ENCODE measurements at places on chromosomes 4 and X.

GRCh38 chrX:13620207-13620606, 32.7 kb upstream of the TCEANC start:
- DNase-seq: no peak
- no peaks in the 10 kb centered on the region for H3K36me3 ChIP-seq
- no peak overlapping the region for H3K4me3 ChIP-seq
- H3K27me3 ChIP-seq: no peaks in the 10 kb centered on the region

- H3K36me3 ChIP-seq: no peaks in the 10 kb centered on the region
- H3K27ac ChIP-seq: no peak overlapping the region
- no peaks in the 10 kb centered on the region for H3K27me3 ChIP-seq
- H3K4me1 ChIP-seq: no peaks in the 10 kb centered on the region
- H3K4me3 ChIP-seq: no peak overlapping the region
- no peak for DNase-seq
Observed at GRCh38 chrX:148903176-148903575, 402.8 kb downstream of the AFF2 start.

DNA sequence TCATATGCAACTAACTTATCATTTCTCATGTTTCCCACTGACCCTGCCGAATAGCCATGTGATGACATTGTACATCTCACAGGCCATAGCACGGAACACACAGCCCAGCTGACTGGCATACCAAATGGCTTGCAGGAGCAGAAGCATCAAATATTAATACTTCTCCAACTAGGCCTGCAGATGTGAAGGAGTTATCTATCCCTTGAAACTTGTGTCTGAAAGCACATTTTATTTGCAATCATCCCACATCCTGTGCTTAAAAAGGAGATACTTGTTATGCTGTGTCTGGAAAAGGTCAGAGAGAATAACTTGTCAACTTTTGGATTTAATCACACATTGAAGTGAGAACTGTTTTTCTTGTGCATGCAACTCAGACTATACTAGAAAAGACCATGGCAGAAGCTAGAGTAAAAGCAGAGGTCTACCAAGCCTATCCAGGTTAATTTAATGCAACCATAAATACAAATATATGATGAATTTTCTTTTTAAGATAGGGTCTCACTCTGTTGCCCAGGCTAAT, 100.4 kb downstream of the IRF2 start:
- no peak for DNase-seq
- H3K27me3 ChIP-seq: no peaks in the 10 kb centered on the region
- no peak overlapping the region for H3K4me3 ChIP-seq
- no peaks in the 10 kb centered on the region for H3K36me3 ChIP-seq
- H3K4me1 ChIP-seq: peaks cover 28% of the 10 kb centered on the region

DNA sequence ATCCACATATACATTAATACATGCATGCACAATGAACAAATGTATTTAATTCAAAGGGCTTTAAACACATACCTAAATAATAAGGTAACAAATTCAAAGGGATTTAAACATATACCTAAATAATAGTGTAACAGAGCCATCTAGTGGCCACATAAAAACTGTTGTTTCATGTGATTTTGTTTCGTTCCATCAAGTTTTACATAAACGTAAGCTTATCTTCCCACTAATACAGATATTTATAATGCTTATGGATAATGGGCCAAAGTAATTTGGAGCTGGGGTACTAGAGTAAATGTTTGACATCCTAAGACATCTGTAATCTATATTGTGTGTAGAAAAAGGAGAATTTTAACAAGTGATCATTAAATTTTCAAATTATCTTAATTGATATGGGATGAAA, 82.3 kb downstream of the PRSS12 start:
- H3K27ac ChIP-seq: no peak overlapping the region
- H3K4me3 ChIP-seq: no peak overlapping the region
- no peaks in the 10 kb centered on the region for H3K27me3 ChIP-seq
- no peaks in the 10 kb centered on the region for H3K36me3 ChIP-seq
- peak; percentile 58 for DNase-seq

- no peaks in the 10 kb centered on the region for H3K27me3 ChIP-seq
- H3K36me3 ChIP-seq: no peaks in the 10 kb centered on the region
- no peak overlapping the region for H3K27ac ChIP-seq
- no peak for DNase-seq
Observed at GRCh38 chr4:33090910-33091309, 2370.7 kb downstream of the PCDH7 start.

DNA sequence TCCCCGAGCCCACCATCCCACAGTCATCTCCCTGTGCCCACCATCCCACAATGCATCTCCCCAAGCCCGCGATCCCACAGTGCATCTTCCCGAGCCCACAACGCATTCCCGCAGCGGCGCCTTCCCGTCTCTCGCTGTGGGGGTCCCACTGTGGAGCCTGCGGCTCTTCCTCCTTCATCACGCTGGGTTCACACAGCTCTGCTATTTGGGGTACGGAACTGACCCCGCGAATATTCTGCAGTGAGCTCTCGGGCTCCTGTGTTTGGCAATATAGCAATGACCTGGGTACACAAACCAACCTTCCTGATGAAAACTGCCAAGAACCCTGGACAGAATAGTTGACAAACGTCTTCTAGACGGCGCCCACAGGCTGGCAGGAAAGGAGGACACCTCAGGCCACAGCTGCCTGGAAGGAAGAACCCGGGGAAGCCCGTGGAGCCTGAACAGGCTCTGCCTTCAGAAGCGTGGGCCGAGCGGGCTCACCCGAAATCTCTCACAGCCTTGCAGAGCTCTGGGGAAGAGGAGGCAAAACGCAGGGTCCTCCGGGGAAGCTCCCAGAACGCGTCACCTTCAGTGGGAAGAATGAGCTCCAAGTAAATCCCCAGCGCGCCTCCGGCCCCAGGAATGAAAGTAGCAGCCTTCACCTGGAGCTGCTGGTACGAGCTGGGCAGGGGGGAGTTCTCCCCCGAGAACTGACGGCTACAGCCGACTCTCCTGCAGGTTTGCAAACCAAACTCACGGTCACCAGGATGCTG, 22.9 kb downstream of the PPP2R3B start:
- H3K27ac ChIP-seq: no peak overlapping the region
- no peaks in the 10 kb centered on the region for H3K36me3 ChIP-seq
- peaks cover 2% of the 10 kb centered on the region for H3K4me1 ChIP-seq

DNA sequence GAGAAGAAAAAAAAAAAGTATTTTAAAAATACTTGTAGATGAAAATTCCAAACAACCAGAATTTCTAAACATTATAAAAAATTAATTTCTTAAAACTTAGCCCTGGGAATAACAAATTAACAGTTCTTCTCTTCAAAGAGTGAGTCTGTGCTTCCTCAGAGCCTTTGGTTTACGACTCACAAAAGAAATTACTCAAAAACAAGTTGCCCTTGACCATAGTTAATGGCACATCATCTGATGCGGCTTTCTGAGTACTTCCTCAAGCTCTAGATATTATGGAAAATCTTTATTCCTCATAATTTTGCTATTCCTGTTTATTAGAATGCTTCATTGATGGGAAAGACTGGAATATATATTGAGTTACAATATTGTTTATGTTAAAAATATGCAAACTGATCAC, 23.7 kb downstream of the TAPT1 start:
- no peaks in the 10 kb centered on the region for H3K36me3 ChIP-seq
- no peak overlapping the region for H3K4me3 ChIP-seq
- no peak overlapping the region for H3K27ac ChIP-seq
- no peaks in the 10 kb centered on the region for H3K27me3 ChIP-seq
- peaks cover 46% of the 10 kb centered on the region for H3K4me1 ChIP-seq
- DNase-seq: no peak

DNA sequence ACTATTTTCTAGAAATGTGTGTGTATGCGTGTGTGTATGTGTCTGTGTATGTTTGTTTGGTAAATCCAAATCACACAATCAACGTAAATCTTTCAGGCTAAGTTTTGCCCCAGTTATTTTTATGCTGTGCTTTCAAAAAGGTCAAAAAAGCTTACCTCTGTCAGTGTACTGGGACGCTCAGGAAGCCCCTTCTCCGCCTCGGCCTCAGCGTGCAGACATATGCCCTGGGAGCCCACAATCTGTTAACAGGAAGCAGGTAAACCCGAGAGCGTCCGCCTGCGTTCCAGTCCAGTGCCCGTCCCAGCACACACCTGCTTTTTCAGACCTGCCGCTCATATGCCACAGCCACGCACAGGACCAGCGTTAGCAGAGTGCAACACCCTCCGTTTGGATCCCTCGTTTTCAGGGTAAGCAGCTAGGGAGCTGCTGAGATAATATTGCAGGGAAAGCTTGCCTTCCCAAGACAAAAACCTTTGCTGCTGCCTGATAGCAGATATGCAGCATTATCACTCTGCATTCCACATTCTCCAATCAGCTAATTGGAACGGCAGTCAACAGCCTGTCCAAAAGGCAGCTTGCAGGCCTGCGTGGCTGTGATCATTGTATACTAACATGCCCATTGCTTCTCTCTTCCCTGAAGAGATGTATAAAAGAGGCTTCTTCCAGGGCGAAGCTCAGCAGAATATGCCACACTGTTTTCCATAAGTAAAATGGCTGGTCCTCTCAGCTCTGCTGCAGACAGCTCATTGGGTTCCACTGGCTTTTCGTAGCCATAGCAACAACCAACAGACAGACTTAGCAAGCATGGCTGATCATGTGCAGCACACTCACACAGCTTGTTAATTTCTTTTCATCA, at the start of gene SORBS2:
Gene SORBS2, minus strand, starts transcription at position 686 of the 856 bp plus-strand sequence. CDS start 121,623 bp downstream, outside the sequence.
- H3K27ac ChIP-seq: no peak within 1 kb of the TSS
- H3K4me1 ChIP-seq: no peaks in the 10 kb centered on the region
- H3K36me3 ChIP-seq: no peaks in the 10 kb centered on the region

DNA sequence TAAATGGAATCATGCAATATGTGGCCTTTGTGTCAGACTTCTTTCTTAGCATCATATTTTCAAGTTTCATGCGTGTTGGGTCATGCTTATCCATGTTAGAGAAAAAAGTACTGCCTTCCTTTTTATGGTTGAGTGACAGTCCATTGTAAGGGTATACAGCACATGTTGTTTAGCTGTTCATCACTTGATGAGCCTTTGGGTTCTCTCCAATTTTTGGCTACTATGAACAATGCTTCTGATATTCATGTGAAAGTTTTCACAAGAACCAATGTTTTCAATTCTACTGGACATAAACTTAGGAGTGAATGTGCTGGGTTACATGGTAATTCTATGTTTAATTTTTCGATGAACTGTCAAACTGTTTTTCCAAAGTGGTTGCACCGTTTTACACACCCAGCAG, 28.1 kb upstream of the LNX1 start:
- peaks cover 20% of the 10 kb centered on the region for H3K27me3 ChIP-seq
- no peak overlapping the region for H3K4me3 ChIP-seq
- no peaks in the 10 kb centered on the region for H3K4me1 ChIP-seq
- H3K36me3 ChIP-seq: no peaks in the 10 kb centered on the region
- H3K27ac ChIP-seq: no peak overlapping the region

GRCh38 chr4:184292877-184293276, 75.2 kb upstream of the ENPP6 start:
- no peaks in the 10 kb centered on the region for H3K36me3 ChIP-seq
- H3K4me1 ChIP-seq: peaks cover 2% of the 10 kb centered on the region
- H3K27ac ChIP-seq: no peak overlapping the region
- H3K27me3 ChIP-seq: no peaks in the 10 kb centered on the region
- no peak overlapping the region for H3K4me3 ChIP-seq

DNA sequence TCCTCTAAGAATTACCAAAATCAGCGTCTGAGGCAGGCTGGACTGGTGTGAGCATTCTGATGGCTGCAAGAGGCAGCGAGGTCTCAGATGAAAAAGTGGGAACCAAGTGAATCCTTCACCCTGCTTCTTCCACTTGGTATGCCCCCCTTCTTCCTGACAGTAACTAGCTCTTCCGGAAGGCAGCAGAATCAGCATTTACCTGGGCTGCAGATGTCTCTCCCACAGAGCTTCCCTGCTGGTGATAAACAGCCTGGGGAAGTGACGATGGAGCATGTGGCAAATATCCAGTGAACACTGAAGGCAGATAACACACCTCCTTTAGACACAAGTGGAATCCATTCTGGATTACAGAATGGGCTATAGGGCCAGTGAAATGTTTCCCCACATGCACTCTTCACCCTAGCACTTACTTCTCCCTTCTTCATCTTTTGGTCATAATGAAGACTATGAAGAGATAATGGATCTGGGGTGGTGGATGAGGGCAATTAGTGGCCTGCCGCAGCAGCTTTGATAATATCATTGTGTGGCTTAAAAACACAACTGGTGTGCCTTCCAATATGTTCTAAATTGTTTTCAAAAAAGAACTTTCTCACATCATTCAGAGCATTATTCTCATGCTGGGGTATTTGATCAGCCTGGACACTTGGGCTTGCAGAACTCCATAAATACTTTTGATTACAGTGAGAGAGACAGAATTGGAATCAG, 60.8 kb upstream of the TBC1D9 start:
- no peaks in the 10 kb centered on the region for H3K27me3 ChIP-seq
- H3K36me3 ChIP-seq: no peaks in the 10 kb centered on the region
- no peaks in the 10 kb centered on the region for H3K4me1 ChIP-seq
- DNase-seq: no peak
- no peak overlapping the region for H3K27ac ChIP-seq
- no peak overlapping the region for H3K4me3 ChIP-seq

- no peak overlapping the region for H3K4me3 ChIP-seq
- H3K27ac ChIP-seq: no peak overlapping the region
- H3K4me1 ChIP-seq: no peaks in the 10 kb centered on the region
- no peak for DNase-seq
- H3K27me3 ChIP-seq: no peaks in the 10 kb centered on the region
Observed at GRCh38 chrX:15976396-15976795, 121.8 kb upstream of the AP1S2 start.
